ENCODE measurements at places on chromosomes 4 and X.

DNA sequence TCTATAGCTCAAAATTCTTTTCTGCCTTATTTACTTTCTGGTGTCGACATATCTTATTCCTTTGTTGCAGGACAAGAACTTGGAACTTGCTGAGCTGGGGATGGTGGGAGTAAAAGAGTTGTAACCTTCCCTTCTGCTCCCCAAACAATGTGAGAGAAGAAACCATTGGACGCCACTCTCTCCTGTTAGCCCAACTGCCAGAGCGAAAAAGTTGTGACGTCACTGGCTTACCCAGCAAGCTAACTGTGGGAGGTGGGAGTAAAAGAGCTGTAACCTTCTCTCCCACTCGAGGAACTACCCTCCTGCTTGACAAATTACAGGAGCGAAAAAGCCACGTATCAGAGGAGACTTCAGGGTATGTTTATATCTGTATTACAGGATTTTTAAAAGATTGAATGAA, 90.0 kb upstream of the PCDH10 start:
- no peak for DNase-seq

- no peak for DNase-seq
Observed at GRCh38 chr4:8180310-8181093, 18.6 kb upstream of the SH3TC1 start.

GRCh38 chr4:52842792-52843191, 19.3 kb upstream of the RASL11B start:
- DNase-seq = no peak

- DNase-seq = no peak
Observed at GRCh38 chr4:189507060-189507459, 433.6 kb upstream of the FRG1 start.

DNA sequence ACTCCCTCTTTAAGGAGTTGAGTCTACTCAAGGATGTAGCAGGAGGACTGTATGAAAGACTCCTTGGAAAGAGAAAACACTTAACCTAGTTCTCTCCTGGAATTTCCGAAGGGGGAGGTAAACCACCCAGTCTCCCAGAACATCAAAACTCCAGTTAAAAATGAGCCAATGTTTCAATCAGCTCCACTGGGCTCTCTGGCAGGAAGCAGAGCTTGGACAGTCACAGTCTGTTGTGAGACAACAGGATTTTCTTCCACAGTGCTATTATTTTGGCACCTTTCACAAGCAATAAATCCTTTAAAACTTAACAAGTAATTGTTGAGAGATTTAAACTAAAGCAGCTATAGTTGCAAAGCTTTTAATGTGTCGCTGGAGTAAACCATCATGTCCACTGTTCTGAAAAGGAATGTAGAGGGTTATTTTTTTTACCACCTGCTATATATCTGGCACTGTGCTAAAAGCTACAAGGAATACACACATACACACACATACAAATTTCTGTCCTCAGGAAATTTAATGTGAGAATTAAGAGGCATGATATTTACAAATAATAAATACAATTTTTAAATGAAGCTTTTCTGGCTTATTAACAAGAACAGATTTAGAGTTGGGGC, 229.2 kb upstream of the INTU start:
- peak; percentile 17 for DNase-seq

DNA sequence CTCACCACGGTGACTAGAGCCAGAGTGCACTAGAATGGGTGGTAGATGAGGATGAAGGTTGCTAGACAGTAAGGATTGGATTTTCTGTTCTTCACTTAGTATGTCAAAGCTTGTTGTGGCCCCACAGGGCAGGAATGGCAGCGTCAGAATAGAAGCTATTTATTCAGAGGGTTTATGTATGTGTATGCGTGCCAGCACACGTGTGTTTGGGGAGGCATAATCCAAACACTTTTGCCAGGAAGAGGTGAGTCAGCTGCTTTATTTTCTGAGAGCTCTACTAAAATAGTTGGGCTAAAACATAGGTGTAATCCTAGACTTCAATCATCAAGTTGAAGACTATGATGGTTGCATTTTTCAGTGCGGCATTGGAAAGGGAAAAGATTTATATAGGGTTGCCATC, 1.2 kb upstream of the MAGEE2 start:
- no peak for DNase-seq

DNA sequence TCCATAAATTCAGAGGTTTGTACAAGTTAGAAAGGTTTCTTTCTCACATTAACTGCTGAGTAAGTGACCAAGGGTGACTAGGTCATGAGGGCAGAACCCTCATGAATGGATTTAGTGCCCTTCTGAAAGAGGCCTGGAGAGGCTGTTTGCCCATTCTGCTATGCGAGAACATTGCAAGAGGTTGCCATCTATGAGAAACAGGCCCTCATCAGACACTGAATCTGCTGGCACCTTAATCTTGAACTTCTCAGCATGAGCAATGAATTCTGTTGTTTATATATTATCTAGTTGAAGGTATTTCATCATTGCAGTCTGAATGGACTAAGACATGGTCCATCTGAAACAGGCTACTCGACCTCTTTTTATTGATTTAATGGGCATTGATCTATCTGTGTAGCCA, 96.2 kb upstream of the GPRIN3 start:
- DNase-seq = no peak

- no peak for DNase-seq
Observed at GRCh38 chr4:144705601-144706590, 59.9 kb downstream of the HHIP start.

DNA sequence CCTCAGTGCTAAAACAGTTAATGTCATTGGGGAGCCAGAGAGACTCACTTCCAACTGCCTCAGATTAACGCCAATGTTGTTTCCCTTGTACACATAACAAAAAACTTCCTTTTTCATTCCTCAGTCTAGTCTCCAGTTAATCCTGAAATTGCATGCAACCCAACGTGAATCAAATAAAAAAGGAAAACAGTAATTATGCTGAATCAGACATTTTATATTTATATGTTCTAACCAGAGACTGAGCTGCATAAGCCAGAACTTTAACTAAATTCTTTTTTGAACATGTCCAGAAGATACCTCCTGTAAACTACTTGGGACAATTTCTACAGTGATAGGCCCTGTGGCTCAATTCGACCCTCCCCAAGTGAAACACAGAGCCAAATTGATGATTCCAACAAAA, 4.7 kb downstream of the GPC4 start:
- no peak for DNase-seq

GRCh38 chrX:39253551-39253950, 452.3 kb downstream of the MID1IP1 start:
- DNase-seq = no peak

DNA sequence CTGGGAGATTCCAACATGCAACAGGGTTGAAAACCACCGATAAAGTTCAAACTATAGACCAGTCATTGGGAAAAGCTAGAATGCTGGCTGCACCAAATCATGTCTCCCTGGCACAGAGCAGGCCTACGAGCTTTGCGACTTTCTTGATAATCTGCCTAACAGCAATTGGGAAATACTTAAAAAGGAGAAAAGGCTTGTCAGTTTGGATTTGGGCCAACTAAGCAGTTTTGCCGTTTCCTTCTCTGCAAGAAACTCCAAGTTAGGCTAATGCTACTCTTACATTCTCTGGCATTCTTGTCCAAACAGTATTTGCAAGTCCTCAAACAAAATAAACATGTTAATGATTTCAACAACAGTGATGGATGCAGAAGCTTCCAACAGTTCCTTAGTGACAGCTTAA, 87.9 kb downstream of the PDK3 start:
- no peak for DNase-seq

DNA sequence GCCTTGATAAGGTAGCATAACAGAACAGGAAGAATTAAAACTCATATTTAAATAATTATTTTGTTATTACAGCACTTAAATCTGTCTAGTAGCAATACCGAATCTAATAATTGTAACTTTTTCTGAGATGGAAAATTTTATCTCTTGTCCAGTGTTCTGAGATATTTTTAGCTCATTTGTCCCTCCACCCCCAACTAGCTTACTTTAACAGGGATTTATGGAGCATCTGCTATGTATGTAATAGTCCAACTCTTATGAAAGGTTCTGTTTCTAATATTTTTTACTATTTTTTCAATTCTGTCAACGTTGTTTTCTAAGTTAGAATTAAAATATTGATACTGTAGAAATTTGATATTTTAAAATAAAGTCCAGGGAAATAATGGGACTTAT, 38.2 kb upstream of the NUDT6 start:
- DNase-seq = no peak

Measured in retinal pigment epithelial cell (primary cell).